ENCODE measurements at places on chromosomes 3 and 15. TPM values are rescaled to one million over a fixed set of nuclear protein-coding genes. Genes with fewer than 3 reads are reported as not detected.

DNA sequence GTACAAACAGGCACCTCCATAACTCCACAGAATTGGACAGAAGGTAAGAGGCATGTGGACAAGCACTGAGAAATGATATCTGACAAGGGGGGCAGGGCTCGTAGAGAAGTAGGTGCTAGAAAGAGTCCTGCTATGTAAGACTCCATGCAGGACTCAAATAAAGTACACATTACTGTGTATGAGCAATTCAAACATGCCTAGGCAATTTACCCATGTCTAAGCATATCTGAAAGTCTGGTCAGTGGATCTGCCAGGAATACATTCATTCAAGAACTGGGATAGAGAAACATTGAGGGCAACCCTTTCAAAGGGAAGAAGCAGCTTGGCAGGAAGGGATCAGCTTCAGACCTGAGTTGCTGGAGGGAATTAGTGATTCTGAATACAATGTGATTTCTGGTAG lies 174.1 kb upstream of the MCTP2 start:
- DNase-seq, result no peak

Gene FETUB
- total RNA-seq, result not detected

DNA sequence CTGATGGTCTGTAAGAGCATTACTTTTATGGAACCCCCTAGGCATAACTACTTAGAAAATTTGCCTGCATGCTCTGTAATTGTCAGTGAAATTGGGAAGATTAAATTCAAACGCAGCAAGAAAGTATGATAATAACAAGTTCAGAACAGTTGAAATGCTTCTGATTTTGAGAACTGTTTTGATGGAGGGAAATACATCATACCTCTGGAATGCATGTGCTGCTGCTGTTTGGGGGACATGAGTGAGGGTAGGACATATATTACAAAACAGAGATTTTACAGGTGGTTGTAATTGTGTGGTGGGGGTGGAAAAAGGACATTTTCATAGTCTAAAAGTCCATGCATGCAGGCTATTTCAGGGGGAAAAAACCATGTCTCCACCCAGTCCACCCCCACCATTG lies 135.0 kb upstream of the DPH6 start:
- no peak for DNase-seq

DNA sequence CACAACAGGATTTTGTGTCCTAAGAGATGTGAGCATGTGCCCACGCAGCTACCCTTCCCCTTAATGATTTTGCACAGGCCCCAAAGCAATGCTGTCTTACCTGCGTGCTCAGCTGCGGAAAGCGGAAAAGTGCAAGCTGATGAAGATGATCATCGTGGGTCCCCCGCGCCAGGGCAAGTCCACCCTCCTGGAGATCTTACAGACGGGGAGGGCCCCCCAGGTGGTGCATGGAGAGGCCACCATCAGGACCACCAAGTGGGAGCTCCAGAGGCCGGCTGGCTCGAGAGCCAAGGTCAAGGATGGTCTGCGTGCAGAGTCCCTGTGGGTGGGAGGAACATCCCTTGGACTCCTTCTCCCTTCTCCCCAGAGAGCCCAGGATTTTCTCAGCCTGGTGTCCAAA lies 103.1 kb downstream of the LRRK1 start:
- no peak for DNase-seq

Gene ALAS1
- total RNA-seq, result 27.1 TPM

DNA sequence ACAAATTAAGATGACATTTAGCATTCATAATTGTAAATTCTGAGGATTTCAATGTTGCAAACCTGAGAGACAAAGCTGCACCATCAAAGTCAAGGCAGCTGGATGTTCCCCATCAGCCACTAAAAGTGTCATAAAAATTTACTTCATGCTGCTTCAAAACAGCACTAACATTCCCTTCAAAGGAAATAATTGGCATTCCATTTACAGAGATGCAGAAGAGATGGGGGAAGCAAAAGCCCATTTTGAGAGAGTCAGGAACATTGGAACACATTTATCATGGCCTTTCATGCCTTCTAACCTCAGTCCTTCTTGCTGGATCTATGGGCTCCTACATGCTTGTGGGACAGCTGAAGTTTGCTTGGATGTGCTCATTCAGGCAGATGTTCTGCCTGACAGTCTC lies 6.4 kb upstream of the TMEM158 start:
- no peak for DNase-seq

GRCh38 chr3:196688349-196688748 lies 23.7 kb downstream of the CEP19 start:
- DNase-seq, result no peak
